ENCODE measurements at places on chromosomes 3 and 15.

GRCh38 chr15:35182841-35183479 is 97.9 kb upstream of the NANOGP8 start:
- no peak for DNase-seq

DNA sequence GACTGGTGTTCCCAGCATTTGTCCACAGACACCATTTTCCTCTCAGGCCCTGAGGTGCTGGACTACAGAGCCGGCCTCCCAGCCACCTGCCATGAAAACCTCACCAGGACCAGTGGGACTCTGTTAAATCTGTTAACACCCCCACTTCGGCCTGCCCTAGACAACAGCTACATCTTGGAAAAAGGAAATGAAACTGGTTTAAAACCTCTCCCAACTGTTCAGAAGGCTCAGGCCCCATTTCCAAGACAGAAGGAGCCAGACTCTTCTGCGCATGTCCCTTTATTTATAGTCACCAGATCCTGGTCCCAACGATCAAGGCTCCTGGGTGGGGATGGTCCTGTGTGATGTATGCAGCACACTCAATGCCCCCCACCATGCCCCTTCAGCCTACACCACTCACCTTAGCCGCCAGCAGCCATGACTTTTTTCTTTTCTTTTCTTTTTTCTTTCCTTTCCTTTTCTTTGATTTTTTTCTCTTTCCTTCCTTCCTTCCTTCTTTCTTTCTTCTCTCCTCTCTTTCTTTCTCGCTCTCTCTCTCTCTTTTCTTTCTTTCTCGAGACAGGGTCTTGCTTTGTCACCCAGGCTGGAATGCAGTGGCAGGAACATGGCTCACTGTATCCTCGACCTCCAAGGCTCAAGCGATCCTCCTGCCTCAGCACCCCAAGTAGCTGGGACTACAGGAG is 25.5 kb upstream of the FLNB start:
- DNase-seq = no peak

GRCh38 chr3:157064402-157064801 is 95.5 kb downstream of the CCNL1 start:
- DNase-seq = no peak

DNA sequence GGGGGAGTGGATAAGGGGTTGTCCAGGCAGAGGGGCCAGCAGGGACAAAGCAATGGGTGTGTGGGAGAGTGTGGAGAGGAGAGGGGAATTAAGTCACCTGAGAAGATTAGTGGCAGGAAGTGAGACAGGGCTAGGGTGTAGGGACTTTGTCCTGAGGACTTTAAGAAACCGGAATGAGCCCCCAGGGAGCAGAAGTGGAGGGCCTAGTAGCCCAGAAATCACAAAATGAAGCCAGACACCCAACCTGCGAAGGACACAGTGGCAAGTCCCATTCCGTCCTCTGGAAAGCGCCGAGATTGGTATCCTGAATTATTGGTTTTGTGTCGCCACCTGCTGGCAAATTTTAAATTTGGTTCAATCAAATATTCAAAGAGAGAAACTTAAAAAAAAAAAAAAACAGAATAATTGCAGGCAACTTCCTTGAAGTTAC is 78.0 kb upstream of the SLC25A36 start:
- DNase-seq = peak; percentile 10

GRCh38 chr3:72042397-72043203 is 257.7 kb upstream of the PROK2 start:
- peak; percentile 16 for DNase-seq

GRCh38 chr15:21260966-21261395 is 179.3 kb downstream of the POTEB3 start:
- no peak for DNase-seq

DNA sequence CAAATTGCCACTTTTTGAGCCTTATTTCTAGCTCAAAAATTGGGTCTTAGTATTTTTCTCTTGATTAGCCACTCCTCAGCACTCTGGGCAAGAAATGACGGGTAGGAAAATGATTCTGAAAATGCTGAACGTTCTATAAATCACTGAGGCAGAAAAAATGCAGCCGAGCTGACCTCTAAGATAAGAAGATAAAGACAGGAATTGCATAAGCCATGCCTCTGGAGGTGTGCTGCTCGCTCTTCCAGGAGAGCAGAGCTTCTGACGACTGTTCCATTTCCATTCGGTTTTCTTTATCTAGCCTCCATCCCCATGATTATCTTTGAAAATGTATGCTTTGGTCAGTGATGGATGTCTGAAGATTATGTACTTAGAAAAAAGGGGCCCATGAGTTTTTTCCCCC is 558.8 kb upstream of the ADAMTS9 start:
- DNase-seq = no peak

- no peak for DNase-seq
Measured at GRCh38 chr3:146387566-146387965, 81.8 kb downstream of the PLSCR2 start.

DNA sequence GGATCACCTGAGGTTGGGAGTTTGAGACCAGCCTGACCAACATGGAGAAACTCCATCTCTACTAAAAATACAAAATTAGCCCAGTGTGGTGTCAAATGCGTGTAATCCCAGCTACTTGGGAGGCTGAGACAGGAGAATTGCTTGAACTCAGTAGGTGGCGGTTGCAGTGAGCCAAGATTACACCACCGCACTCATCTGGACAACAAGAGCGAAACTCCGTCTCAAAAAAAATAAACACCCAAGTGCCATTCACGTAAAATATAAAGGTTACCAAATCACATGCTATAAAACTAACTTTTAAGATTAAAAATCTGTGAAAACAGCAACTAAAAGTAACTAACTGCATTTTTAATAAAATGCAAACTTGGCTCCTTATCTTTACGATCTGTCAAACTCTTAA is 8.9 kb downstream of the TRIM59 start:
- DNase-seq = no peak

DNA sequence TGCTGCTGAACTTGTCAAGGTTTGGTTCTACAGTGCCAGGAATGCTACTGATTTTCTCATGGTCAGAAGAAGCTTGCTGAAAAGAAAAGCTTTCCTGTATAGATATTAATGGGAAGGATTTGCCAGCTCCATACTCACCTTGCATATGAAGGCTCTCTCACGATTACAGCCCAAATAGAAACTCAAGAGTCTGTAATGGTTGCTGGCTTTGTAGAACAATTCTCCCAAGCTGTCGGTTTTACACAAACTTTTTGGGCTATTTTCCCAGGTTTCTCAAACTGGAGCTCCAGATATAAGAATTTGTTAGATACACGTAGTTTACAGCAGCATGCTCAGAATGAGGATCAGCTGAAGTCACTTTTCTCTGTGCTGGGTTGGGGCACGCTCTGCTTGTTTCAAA is 30.1 kb upstream of the LRRC3B start:
- DNase-seq = no peak

DNA sequence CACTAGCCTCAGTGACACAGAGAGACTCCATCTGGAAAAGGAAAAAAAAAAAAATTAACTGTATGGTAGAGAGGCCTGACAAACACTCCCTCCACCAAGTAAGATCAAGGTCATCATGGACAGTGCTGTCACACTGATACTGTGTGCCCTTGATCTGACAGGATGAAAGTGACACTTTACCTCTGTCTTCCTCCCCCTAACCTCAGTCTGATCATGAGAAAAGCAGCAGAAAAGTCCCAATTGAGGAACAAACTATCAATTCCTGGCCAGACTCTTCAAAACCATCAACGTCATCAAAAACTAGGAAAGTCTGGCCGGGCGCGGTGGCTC is 26.7 kb downstream of the PGPEP1L start:
- DNase-seq = no peak

GRCh38 chr15:51647128-51647562 is 24.6 kb upstream of the DMXL2 start:
- peak; percentile 0 for DNase-seq

GRCh38 chr3:64756398-64756986 is 68.7 kb upstream of the ADAMTS9 start:
- DNase-seq = no peak

DNA sequence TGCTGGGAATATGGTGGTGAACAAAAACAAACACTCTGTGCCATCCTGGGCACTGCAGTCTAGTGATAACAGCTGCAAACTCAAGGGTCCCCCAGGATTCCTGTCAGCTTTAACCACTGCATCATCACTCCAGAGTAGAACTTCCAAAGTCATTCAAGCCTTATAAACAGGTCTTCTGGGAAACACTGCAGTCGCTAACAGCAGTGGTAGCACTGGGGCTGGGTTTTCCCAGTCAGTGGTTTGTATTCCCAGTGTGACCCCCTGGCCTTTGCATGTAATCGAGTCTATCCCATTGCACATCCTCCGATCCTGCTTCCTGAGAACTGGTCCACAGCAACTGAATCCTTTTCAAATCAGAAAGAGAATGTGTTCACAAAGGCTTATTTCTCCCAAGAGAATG is 623.5 kb downstream of the EDEM1 start:
- no peak for DNase-seq

DNA sequence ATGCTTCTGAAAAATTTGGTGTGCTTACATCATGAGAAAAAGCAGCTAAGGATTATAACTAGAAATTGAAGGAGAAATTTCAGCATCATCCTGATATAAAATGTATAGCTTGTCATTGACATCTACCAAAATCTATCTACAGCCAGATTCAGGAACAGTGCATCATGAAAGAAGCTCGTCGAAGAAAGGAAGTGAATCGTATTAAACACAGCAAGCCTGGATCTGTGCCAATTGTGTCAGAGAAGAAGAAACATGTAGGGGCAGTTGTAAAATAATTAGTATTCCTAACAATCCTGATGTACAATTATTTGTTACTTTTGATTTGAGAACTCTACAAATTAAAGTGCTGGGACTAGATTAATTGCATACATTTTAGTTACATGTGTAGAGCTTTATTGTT is 37.2 kb downstream of the AP4E1 start:
- no peak for DNase-seq

GRCh38 chr15:26661748-26662147 is 111.1 kb downstream of the GABRB3 start:
- DNase-seq = no peak

GRCh38 chr3:152056987-152057386 is 183.5 kb downstream of the SUCNR1 start:
- DNase-seq = no peak

DNA sequence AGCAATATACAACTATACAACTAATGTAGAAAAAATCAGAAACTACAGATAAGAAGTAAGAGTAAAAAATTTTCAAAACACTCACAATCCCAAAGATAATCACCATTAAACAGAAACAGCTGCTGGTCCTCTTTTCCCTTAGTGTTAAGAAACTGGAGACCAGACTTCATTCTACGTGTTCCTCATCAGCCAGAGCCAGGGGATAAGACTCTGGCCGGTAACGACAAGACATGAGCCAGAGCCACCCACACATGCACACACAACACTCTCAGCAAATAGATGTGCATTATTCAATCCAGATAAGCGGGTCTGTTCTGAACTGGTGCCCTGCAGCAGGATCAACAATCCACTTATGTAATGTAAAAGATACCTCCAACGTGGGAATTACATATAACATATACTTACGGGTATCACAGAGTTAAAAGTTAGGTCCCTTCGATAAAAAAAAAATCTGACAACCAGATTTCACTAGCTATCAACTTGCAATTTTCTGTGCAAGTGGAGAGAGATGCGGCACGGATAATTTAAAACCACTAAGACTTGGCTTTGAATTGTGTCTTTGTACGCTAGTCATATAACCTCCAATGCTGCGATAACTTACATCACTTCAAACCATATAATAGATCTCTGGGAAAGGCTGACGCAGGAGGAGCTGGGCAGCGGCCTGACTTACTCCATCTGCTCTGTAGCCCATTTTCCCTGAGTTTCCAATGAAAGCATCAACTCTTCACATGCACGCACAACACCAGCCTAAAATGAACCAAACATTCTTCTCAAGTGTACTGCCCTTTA is 17.8 kb downstream of the PRICKLE2 start:
- peak; percentile 50 for DNase-seq

DNA sequence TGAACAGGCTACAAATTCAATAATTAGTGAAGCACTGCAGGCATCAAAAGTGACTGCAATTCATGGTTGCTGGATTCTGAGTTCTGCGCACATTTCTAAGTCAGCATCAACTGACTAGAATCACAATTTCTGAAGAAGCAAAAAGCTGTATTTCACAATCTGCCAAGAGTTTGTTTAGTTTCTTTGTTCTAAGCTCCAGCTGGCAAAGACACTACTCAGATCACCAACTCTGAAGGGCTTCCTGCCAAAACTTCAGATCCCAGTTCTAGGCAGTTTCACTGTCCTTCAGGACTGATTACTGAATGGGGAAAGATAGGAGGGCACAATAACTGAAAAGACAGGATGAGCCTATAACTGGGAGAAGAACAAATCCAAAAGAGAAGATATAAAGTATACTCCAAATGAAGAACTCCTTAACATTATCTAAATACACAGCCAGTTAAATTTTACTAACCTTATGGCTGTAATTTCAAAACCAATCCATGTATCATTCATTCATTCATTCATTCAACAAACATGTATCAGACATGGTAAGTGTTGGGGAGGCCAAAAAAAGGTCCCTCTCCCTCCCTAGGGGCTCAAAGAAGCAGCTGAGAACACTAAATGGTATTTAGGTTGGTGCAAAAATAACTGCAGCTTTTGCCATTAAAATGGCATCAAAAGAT is 17.1 kb downstream of the TJP1 start:
- peak; percentile 68 for DNase-seq

- DNase-seq = no peak
Measured at GRCh38 chr3:28328188-28329151, 20.1 kb upstream of the ZCWPW2 start.

DNA sequence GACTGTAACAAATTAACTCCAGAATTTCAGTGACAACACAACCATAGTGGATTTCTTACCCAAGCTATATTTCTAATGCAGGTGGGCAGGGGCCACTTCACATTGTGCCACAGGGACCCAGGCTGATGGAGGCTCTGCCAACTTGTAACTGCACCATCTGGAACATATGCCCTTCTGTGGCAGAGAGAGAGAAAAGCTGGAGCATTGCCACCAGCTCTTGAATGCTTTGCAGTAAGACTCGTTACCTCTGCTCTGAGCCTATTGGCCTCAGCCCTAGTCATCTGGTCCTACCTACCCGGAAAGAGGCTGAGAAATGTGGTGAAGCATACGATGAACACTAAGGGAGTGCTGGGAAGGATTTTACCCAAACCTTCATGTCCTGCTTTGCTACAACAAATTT is 587.1 kb downstream of the ZNF385D start:
- DNase-seq = no peak

DNA sequence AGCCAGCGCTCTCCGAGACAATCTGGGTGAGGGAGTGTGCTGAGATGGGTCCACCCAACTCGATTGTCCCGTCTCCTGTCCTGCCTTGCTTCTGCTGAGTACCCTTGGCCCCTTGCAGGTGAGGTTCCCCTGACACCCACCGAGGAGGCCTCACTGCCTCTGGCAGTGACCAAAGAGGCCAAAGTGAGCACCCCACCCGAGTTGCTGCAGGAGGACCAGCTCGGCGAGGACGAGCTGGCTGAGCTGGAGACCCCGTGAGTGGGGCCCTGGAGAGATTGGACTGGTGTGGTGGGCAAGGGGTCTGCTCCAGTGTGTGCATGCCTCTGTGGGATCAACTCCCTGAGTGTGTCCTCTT is 23.6 kb downstream of the NBEAL2 start:
- no peak for DNase-seq

DNA sequence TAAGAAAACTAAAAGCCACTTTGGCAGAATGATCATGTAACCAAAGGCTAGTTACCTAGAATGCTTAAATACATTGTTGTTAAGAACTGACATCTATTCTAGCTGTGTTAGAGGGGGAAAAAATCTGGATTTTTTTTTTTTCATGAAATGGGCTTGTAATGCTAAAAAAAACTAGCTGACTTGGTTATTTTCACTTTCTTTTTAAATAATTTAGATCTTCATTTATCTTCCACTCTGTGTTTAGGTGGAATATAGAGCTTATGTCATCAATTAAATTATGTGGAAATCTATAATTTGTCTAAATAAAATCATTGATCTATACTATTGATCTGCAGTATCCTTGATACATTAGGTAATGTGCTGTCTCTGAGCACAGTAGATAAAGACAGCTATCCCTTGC is 217.4 kb downstream of the TCF12 start:
- no peak for DNase-seq

Measured in AG09319 (cell line).